ENCODE measurements at places on chromosomes 13 and 19.

- peak; percentile 45 for DNase-seq
Observed at GRCh38 chr13:94195715-94196114, 283.8 kb downstream of the DCT start.

DNA sequence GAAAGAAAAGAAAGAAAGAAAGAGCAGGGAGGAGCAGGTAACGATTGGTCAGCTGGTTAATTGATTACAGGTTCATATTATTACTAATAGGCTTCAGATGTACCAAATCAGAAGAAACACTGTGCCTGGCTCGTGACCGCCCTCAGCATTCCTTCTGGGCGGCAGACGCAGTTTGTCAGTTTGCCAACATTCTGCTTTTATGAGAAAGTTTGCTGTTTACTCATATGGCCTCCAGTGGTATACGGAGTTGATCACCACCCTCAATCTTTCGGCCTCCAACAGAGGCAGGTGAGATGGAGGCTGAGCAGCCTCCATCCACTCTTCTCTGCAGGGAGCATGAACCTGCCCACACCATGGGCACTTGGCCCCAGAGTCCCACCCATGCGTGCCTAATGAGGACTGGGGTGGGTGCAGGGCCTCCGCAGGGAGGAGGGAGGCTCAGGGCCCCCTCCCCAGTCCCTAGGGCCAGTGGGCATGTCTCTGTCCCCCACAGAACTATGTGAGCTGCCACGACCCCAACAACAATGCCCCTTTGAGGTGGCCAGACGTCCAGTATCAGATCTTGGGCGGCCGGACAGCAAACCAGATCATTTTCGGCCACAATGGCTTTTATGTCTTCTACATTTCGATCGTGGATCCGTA, 8.8 kb downstream of the PRR22 start:
- DNase-seq, result no peak

- DNase-seq, result no peak
Observed at GRCh38 chr13:51122868-51123566, 11.9 kb upstream of the C13orf42 start.

DNA sequence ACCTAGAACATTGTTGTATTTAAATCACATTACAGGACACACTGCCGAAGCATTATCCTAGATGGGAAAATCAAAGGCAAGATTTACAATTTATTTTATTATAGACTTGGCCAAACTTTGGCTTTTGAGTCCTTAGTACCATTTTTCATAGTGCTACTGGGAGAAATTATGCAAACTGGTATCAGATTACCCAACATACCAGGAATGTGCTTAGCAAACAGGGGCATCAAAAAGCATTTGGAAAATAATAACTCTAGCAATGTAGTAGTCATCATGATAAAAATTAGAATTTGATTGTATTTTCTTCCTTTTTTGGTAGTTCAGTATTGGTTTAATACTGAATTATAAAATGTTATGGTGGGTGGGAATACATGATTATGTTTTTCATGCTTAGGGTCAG, 34.0 kb downstream of the GPC6 start:
- no peak for DNase-seq

GRCh38 chr19:33731881-33732280, 64.8 kb upstream of the KCTD15 start:
- no peak for DNase-seq

All from Caki2 (cell line).